ENCODE measurements at places on chromosomes 11 and 22.

GRCh38 chr11:128188346-128189004 lies 398.9 kb downstream of the ETS1 start:
- H3K27ac ChIP-seq = peak overlapping the region; percentile 56
- peaks cover 6% of the 10 kb centered on the region for H3K36me3 ChIP-seq
- peaks cover 42% of the 10 kb centered on the region for H3K4me1 ChIP-seq
- DNase-seq = no peak
- H3K4me3 ChIP-seq = no peak overlapping the region
- no peaks in the 10 kb centered on the region for H3K27me3 ChIP-seq

DNA sequence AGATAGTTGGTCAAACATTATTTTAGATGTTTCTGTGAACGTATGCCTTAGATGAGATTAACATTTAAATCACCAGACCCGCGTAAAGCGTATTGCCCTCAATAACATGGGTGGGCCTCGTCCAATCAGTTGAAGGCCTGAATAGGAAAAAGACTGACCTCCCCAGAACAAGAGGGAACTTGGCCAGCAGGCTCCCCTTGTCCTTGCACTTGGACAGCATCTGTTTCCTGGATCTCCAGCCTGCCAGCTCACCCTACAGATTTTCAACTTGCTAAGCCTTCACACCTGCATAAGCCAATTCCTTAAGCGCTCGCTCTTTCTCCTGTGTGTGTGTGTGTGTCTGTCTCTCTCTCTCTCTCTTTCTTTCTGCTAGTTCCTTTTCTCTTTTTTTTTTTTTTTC lies 8.2 kb downstream of the TOM1 start:
- DNase-seq = no peak
- no peaks in the 10 kb centered on the region for H3K27me3 ChIP-seq
- H3K4me3 ChIP-seq = no peak overlapping the region

GRCh38 chr11:77967121-77967520 lies 27.3 kb downstream of the INTS4 start:
- no peaks in the 10 kb centered on the region for H3K27me3 ChIP-seq
- no peak for DNase-seq
- no peak overlapping the region for H3K4me3 ChIP-seq
- H3K4me1 ChIP-seq = no peaks in the 10 kb centered on the region

DNA sequence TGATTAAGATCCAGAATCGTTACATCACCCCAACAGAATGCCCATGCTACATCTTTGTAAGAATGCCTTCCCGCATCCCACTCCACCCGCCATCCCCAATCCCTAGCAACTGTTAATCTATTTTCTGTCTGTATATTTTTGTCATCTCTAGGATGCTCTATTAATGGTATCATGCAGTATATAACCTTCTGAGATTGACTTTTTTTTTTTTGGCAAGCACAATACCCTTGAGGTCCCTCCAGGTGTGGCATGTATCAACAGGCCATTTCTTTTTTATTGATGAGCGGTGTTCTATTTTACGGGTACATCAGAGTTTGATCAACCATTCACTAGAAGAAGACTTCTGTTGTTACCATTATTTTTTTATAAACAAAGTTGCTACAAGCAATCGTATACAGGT lies 30.2 kb upstream of the SCN3B start:
- no peak for DNase-seq
- H3K27ac ChIP-seq = no peak overlapping the region
- peaks cover 56% of the 10 kb centered on the region for H3K27me3 ChIP-seq
- no peaks in the 10 kb centered on the region for H3K36me3 ChIP-seq
- no peaks in the 10 kb centered on the region for H3K4me1 ChIP-seq

GRCh38 chr11:2315395-2316168 lies 13.8 kb downstream of the TSPAN32 start:
- no peak overlapping the region for H3K4me3 ChIP-seq
- no peak for DNase-seq
- no peaks in the 10 kb centered on the region for H3K27me3 ChIP-seq
- peaks cover 12% of the 10 kb centered on the region for H3K4me1 ChIP-seq
- H3K36me3 ChIP-seq = peaks cover 4% of the 10 kb centered on the region

DNA sequence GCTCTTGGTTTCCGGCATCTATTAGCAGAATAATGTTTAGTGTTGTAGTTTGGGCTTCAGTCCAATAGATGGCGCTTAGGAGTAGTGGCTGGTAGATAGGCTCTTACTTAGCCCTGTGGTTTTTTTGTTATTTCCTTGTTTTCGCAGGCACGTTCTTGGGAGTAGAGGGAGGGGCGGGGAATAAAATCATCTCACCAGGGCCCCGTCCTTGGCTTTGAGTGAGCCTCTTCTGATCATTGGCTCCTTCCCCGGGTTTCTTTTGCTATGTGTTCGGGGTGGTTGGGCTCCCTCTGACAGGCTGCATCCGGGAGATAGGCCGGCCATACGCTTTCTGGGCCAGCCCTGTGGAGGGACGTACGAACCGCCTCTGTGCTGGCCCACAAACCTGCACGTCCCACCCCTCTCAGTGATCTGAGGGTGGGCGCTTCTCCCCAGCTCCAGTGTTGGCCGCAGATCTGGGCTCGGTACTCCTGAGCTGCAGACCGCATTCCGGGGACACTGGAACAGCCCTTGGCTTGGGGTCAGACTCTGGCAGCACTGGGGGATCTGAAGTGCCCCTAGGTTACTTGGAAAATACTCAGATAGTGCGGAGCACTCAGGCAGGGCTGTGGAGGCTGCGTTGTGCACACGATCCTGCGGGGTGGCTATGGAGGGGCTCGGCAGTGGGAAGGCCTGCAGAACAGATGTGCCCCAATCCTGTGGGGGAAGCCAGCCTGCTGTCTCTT lies 217.0 kb downstream of the DYNC2H1 start:
- peaks cover 12% of the 10 kb centered on the region for H3K4me1 ChIP-seq
- H3K27me3 ChIP-seq = no peaks in the 10 kb centered on the region
- H3K4me3 ChIP-seq = peak overlapping the region; percentile 44
- peak; percentile 21 for DNase-seq
- H3K27ac ChIP-seq = peak overlapping the region; percentile 23

DNA sequence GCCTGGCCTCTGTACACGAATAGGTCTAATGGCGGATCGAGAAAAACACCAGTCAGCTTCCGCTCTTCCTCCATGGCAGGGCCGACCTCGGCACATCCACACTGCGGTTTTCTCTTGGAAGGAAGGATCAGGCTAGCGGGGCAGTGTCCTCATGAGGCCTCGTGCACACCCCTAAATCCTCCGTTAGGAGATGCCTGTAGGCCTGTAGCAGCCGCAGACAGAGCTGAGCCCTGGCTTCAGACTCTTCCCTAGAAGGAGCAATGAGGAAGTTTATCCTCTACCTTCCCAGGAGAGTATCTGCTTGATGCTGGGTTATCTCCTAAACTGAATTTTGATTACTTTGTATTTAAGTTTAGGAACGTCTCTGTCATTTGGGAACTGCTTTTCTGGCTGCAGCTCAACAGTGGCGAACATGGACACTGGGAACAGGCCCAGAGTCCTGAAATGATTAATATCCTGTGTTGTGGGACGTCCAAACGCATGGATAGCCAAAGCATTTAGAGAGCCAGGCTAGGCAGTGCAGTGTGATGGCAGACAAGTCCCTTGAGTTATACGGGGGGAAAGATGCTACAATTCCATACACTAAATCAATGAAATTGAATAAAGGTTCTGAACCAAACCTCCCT lies 16.5 kb upstream of the BMAL1 start:
- peaks cover 7% of the 10 kb centered on the region for H3K4me1 ChIP-seq
- no peaks in the 10 kb centered on the region for H3K36me3 ChIP-seq
- no peak overlapping the region for H3K4me3 ChIP-seq

Data from central memory CD8-positive, alpha-beta T cell (primary cell).